ENCODE measurements at places on chromosomes 1 and 21.
A peak's percentile ranks its signal among the peaks of the same experiment; 100 is the strongest.

GRCh38 chr1:12433323-12434053, 184.5 kb downstream of the DHRS3 start:
- no peak overlapping the region for H3K4me3 ChIP-seq
- H3K27me3 ChIP-seq = no peaks in the 10 kb centered on the region

DNA sequence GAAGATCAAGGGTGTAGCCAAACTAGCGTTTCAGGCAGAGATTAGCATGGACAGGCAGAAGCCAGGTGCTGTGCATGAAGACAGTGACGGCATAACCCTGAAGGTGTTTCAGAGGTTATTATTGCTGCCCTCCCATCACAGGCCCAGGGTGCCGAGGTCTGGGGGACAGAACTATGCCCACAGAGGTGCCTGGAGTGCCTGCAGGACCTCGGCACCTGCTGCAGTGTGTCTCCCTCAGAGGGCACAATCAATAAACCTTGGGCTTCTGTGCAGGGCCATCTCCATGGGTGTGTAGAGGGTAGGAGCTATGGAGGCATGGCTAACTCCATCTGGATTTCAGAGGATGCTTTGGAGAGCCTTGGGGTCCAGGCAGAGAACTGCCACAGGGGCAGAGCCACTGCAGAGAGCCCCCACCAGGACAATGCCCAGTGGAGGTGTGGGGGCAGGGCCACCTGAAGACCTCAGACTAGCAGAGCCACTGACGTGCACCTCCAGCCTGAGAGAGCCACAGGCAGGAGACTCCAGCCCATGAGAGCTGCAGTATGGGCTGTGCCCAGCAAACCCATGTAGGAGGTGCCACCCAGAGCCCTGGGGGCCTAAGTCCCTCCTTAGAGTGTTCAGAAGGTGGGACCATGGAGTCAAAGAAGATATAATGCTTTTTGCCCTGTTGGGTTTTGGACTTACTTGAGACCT, 5.7 kb upstream of the ABCG1 start:
- no peaks in the 10 kb centered on the region for H3K27me3 ChIP-seq
- H3K4me1 ChIP-seq = no peaks in the 10 kb centered on the region
- no peak overlapping the region for H3K4me3 ChIP-seq
- no peak overlapping the region for H3K27ac ChIP-seq

DNA sequence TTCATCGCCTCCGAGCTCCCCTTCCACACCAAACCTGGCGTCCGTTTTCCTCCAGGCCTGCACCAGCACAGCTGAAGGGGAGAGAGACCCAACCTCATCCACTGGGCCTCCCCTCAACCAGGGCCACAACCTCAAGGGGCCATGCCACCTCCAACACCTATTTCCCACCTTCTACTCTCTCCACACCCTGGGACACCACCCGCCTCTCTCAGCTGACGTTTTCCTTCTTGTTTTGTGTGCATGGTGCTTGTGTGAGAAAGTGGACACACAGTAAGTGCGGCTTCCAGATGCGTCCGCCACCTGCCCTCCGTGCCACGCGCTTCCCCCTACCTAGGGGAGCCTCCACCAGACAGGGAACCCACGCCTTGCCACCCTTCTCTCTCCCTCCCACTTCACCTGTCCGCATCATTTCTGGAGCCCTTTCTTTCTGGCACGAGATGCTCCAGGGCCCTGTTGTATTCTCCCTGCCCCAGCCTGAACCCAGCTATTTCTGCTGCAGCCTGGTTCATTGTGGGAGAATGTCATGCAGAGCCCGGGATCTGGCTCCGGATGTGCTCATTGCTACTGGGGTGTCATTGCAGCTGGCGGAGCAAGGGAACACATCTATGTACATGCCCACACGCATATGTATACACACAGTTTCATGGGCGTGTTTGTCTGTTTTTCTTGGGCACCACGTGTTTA, 1.3 kb upstream of the GNB1 start:
- no peaks in the 10 kb centered on the region for H3K36me3 ChIP-seq
- H3K4me1 ChIP-seq = peaks cover 25% of the 10 kb centered on the region
- H3K4me3 ChIP-seq = peak overlapping the region; percentile 85
- no peak for DNase-seq

DNA sequence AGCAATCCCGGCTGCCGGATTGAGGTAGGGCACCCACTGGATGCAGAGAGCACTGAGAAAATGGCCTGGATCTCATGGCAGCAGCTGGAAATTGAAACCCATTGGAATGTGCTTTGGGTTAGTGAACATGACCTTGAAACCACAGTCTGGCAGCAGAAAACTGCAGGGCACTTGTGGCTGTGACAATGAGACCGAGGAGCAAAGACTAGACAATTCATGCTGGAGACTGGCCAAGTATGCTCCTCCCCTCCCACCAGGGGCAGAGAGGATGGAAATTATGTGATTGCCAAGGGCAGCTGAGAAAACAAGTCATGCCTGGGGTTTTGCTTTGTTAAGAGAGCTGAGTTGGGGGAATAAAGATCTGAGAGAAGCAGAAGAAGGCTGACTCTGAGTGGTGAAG, 60.7 kb downstream of the ZNF697 start:
- no peak for DNase-seq
- no peaks in the 10 kb centered on the region for H3K36me3 ChIP-seq
- no peak overlapping the region for H3K27ac ChIP-seq
- H3K4me1 ChIP-seq = no peaks in the 10 kb centered on the region
- no peaks in the 10 kb centered on the region for H3K27me3 ChIP-seq
- H3K4me3 ChIP-seq = no peak overlapping the region

DNA sequence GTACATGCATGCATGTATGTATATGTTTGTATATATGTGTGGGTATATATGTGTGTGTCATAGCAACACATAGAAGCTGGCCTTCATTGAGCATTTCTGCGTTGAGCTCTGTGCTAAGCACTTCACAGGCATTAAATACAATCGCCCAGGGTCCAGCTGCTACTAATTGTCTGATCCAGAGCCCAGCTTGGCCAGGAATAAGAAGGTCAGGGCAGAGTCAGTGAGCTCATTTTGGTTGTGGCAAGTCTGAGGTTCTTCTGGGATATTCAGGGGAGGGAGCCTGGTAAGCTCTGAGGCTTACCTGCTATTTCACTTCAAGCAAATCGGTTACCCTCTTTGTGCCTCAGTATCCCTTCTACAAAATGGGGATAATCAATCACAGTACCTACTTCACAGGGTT, 59.6 kb downstream of the FOXO6 start:
- H3K27me3 ChIP-seq = no peaks in the 10 kb centered on the region
- no peak for DNase-seq
- no peaks in the 10 kb centered on the region for H3K36me3 ChIP-seq
- peaks cover 21% of the 10 kb centered on the region for H3K4me1 ChIP-seq

DNA sequence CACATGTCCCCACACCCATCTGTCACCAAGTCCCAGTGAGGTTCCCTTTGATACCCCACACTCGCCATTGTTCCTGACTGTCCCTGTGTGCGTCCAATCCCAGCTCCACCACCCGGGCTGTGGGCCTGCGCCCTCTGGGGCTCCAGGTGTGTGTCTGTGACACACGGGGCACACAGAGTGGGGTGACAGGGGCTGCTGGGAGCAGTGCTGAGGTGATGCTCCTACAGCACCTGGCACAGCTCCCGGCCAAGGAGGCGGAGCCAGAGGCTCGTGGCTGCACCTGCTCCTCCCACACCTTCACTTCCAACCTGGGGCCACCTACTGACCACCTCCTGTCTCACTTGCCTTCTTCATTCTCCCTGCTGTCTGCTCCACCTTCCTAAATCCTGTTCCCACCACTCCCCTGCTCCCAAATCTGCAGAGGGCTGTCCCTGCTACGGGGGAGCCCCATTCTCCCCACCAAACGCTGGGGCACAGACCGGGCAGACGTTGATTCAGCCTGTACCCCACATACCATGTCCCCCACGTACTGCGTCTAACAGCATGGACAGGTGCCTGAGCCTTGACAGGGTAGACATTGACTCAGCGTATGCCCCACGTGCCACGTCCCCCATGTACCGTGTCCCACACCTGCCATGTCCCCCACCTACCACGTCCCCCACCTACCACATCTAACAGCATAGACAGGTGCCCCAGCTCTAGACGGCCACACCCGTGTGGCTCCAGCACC, 16.4 kb downstream of the WDR4 start:
- DNase-seq = peak; percentile 63
- no peak overlapping the region for H3K4me3 ChIP-seq
- no peak overlapping the region for H3K27ac ChIP-seq
- peaks cover 8% of the 10 kb centered on the region for H3K4me1 ChIP-seq

GRCh38 chr1:72483846-72484357, 201.6 kb upstream of the NEGR1 start:
- H3K27me3 ChIP-seq = no peaks in the 10 kb centered on the region
- H3K4me3 ChIP-seq = no peak overlapping the region
- no peak for DNase-seq
- no peak overlapping the region for H3K27ac ChIP-seq
- H3K36me3 ChIP-seq = no peaks in the 10 kb centered on the region

DNA sequence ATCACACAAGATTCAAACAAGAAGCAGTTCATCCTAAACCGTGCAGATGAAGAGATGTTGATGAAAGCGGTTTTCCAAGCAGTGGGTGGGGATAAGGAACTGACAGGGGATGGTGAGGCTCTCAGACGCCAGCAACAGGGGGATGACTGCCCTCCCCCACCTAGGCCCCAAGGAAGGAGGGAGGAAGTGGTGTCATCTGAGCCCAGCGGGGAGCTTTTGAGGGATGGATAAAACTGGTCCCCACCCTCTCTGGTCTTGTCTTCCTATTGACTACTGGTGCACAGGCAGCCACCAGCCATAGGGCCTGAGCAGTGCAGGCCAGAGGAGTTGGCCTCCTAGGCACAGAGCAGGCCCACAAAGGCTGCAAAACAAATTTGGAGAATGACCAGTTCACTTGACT, 175.5 kb downstream of the HUNK start:
- no peak overlapping the region for H3K4me3 ChIP-seq
- no peaks in the 10 kb centered on the region for H3K4me1 ChIP-seq
- no peaks in the 10 kb centered on the region for H3K36me3 ChIP-seq
- no peak overlapping the region for H3K27ac ChIP-seq

GRCh38 chr1:229863651-229864545, 203.1 kb upstream of the GALNT2 start:
- DNase-seq = no peak
- H3K27me3 ChIP-seq = no peaks in the 10 kb centered on the region
- H3K36me3 ChIP-seq = no peaks in the 10 kb centered on the region
- H3K4me1 ChIP-seq = no peaks in the 10 kb centered on the region
- H3K4me3 ChIP-seq = no peak overlapping the region

DNA sequence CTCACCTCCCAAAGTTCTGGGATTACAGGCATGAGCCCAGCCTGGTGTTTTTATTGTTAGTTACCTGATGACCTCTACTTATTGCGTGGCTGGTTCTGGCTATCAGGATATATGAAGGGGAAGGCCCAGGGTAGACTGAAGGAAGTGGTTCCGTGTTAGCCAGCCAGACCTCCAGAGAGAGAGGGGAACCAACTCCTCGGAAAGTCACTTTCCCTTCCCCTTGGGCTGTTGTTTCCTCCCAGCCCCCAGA, 2.5 kb upstream of the RCSD1 start:
- peaks cover 13% of the 10 kb centered on the region for H3K4me1 ChIP-seq
- H3K36me3 ChIP-seq = no peaks in the 10 kb centered on the region
- DNase-seq = no peak
- H3K27me3 ChIP-seq = no peaks in the 10 kb centered on the region
- H3K4me3 ChIP-seq = no peak overlapping the region
- H3K27ac ChIP-seq = no peak overlapping the region

DNA sequence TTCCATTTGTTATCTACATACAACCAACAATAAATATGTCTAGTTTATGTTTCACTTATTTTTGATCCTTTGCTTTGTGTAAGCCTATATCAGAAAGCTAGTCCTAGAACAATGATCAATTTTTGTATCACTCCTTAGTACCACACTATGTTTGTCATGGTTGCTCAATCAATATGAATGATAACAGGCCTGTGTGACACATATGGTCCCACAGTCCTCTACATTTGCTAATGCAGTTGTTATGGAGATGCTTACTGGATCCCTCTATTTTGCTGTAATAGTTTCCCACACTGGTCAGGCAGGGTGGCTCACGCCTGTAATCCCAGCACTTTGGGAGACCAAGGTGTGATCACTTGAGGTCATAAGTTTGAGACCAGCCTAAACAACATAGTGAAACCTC, 59.1 kb downstream of the ERO1B start:
- H3K4me3 ChIP-seq = no peak overlapping the region
- H3K4me1 ChIP-seq = no peaks in the 10 kb centered on the region
- H3K36me3 ChIP-seq = peaks cover 9% of the 10 kb centered on the region

DNA sequence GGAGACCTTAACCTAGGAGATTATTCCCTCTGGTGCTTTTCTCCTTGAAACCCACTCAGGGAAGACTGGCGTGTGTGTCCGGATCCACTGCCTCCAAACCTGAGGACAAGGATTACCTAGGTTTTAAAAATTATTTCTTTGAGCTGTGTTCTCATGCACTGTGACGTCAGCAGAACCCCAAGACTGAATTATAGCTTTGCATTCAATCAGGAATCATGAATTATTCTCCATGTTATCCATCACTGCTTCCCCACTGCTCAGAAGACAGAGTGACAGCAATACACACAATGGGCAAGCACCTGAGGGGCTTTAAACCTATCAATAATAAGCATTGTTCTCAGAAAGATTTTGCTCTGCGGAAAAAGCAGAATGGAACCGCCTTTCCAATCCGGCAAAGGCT, 253.2 kb upstream of the FOXD3 start:
- H3K36me3 ChIP-seq = no peaks in the 10 kb centered on the region
- H3K27me3 ChIP-seq = no peaks in the 10 kb centered on the region
- no peak for DNase-seq
- H3K27ac ChIP-seq = no peak overlapping the region

GRCh38 chr1:214414691-214415090, 133.7 kb downstream of the SMYD2 start:
- H3K36me3 ChIP-seq = peaks cover 22% of the 10 kb centered on the region
- H3K4me1 ChIP-seq = peaks cover 50% of the 10 kb centered on the region
- no peaks in the 10 kb centered on the region for H3K27me3 ChIP-seq
- no peak for DNase-seq
- H3K27ac ChIP-seq = peak overlapping the region; percentile 69
- H3K4me3 ChIP-seq = no peak overlapping the region

GRCh38 chr1:11134251-11134897, 34.7 kb upstream of the EXOSC10 start:
- peak; percentile 49 for DNase-seq
- H3K4me1 ChIP-seq = peaks cover 17% of the 10 kb centered on the region

- no peaks in the 10 kb centered on the region for H3K4me1 ChIP-seq
- no peak overlapping the region for H3K4me3 ChIP-seq
- no peak overlapping the region for H3K27ac ChIP-seq
- H3K36me3 ChIP-seq = peaks cover 20% of the 10 kb centered on the region
- H3K27me3 ChIP-seq = no peaks in the 10 kb centered on the region
- DNase-seq = no peak
These were observed 18.9 kb downstream of the ZNF362 start for GRCh38 chr1:33275195-33275594.

- no peak for DNase-seq
- H3K36me3 ChIP-seq = no peaks in the 10 kb centered on the region
- H3K4me3 ChIP-seq = no peak overlapping the region
- peaks cover 5% of the 10 kb centered on the region for H3K4me1 ChIP-seq
- no peaks in the 10 kb centered on the region for H3K27me3 ChIP-seq
These were observed 114.2 kb downstream of the SLC16A1 start for GRCh38 chr1:112841825-112842224.

GRCh38 chr1:169161496-169162194, 55.2 kb downstream of the ATP1B1 start:
- H3K27me3 ChIP-seq = no peaks in the 10 kb centered on the region
- DNase-seq = peak; percentile 45
- H3K4me1 ChIP-seq = no peaks in the 10 kb centered on the region
- no peak overlapping the region for H3K27ac ChIP-seq
- H3K36me3 ChIP-seq = no peaks in the 10 kb centered on the region
- H3K4me3 ChIP-seq = no peak overlapping the region

- H3K4me1 ChIP-seq = peaks cover 5% of the 10 kb centered on the region
- H3K36me3 ChIP-seq = peaks cover 13% of the 10 kb centered on the region
- peak; percentile 43 for DNase-seq
- H3K27me3 ChIP-seq = no peaks in the 10 kb centered on the region
- H3K4me3 ChIP-seq = peak overlapping the region; percentile 98
- peak overlapping the region; percentile 98 for H3K27ac ChIP-seq
These were observed 800 bp downstream of the DR1 start for GRCh38 chr1:93346421-93346993.

Data from MCF 10A (cell line).